ENCODE measurements at places on chromosomes 7 and 10. TPM values are rescaled to one million over a fixed set of nuclear protein-coding genes. Genes with fewer than 3 reads are reported as not detected.

The CHCHD2 gene
- 660 TPM for total RNA-seq

The TMEM26 gene
- not detected for total RNA-seq

The DIP2C gene
- total RNA-seq, result 2.6 TPM

The CYP3A7 gene
- not detected for total RNA-seq

GRCh38 chr7:15128716-15129115 is 226.2 kb upstream of the DGKB start:
- no peaks in the 10 kb centered on the region for H3K4me1 ChIP-seq
- no peak for DNase-seq
- no peaks in the 10 kb centered on the region for H3K36me3 ChIP-seq
- no peaks in the 10 kb centered on the region for H3K27me3 ChIP-seq
- no peak overlapping the region for H3K27ac ChIP-seq
- H3K4me3 ChIP-seq, result no peak overlapping the region

GRCh38 chr7:111594602-111595001 is 32.3 kb upstream of the IMMP2L start:
- no peak overlapping the region for H3K4me3 ChIP-seq
- DNase-seq, result no peak
- H3K4me1 ChIP-seq, result no peaks in the 10 kb centered on the region

DNA sequence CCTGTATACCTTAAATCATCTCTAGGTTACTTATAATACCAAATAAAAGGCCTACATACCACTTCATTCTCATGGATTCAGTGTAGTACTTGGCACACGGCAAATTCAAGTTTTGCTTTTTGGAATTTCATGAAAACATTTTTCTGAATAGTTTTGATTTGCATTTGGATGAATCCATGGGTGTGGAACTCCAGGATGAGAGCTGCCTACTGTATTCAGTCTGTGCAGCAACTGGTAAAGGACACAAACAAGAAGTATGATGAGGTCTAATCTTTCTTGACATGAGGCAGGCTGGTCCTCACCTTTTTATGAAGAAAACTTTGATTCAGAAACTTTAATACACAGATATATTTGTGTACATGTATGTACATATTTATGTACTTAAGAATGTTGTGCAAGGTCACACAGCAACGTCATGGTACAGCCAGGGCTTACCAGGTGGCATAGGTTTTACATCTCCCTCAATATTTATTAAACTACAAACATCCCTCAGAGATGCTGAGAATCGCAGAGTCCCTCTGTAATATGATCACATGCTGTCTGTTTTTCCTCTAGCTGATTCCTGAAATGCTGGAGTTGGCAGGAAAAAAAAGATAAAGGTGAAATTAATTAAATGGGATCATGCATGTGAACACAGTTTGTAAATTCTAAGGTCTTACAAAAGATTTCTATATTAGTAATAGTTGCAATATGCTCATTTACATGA is 239.6 kb downstream of the PRKG1 start:
- H3K4me3 ChIP-seq, result no peak overlapping the region
- no peak overlapping the region for H3K27ac ChIP-seq
- no peak for DNase-seq
- no peaks in the 10 kb centered on the region for H3K36me3 ChIP-seq
- H3K4me1 ChIP-seq, result no peaks in the 10 kb centered on the region
- H3K27me3 ChIP-seq, result no peaks in the 10 kb centered on the region

DNA sequence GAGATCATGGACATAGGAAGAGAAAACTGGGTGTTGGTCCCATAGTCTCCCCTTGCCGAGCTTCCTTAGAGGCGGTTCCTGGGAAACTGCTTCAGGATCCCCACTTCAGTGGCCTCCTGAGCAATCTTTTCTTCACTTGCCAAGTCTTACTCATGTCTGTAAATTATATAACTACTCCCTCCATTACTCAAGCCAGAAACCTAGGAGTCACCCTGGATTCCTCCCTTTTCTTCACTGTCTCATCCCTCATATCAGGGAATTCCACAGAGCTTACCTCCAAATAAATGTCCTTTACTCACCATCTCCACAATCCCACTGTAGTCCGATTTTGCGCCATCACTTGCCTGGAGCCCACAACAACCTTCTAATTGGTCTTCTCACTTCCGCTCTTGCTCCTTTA is 29.1 kb upstream of the TRUB1 start:
- no peak overlapping the region for H3K27ac ChIP-seq
- H3K36me3 ChIP-seq, result no peaks in the 10 kb centered on the region

GRCh38 chr7:120521761-120522737 is 249.1 kb downstream of the KCND2 start:
- H3K27me3 ChIP-seq, result no peaks in the 10 kb centered on the region
- H3K4me3 ChIP-seq, result no peak overlapping the region
- DNase-seq, result no peak
- H3K27ac ChIP-seq, result no peak overlapping the region

DNA sequence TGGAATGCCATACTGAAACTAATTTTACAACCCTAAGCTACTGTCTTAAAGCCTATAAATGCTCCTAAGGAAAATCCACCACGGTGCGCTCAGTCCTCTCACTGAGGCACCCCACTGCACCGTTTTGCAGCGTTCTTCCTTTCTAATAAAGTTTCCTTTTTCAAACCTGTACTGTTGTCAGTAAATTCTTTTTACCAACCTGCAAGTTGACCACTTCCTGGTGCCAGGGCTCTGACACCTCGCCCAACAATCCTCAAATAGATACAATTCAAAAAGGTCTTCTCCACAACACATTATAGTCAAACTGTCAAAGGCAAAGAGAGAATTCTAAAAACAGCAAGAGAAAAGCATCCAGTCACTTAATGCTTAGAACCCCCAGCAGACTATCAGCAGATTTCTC is 42.8 kb downstream of the HERPUD2 start:
- H3K27ac ChIP-seq, result peak overlapping the region; percentile 57
- H3K27me3 ChIP-seq, result no peaks in the 10 kb centered on the region
- peaks cover 38% of the 10 kb centered on the region for H3K4me1 ChIP-seq

DNA sequence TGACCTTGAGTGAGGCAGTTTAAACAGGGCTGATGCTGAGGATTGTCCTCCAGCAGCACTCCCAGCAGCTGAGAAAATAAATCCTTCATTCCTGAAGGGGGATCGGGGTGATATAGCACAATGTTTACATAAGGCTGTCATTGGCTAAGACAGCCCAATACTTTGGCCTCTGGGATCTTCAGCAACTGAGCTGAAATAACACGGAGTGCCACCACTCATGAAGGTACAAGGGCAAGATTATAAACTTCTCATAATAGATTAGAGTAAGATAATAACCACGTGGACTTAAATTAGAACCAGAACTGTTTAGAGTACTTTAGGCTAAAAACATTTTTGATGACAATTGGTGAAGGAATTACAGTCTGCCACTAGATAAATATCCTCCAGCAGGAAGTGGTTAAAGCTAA is 70.0 kb upstream of the PAPSS2 start:
- H3K27ac ChIP-seq, result no peak overlapping the region
- H3K4me3 ChIP-seq, result no peak overlapping the region
- no peaks in the 10 kb centered on the region for H3K4me1 ChIP-seq
- H3K36me3 ChIP-seq, result no peaks in the 10 kb centered on the region
- no peak for DNase-seq

DNA sequence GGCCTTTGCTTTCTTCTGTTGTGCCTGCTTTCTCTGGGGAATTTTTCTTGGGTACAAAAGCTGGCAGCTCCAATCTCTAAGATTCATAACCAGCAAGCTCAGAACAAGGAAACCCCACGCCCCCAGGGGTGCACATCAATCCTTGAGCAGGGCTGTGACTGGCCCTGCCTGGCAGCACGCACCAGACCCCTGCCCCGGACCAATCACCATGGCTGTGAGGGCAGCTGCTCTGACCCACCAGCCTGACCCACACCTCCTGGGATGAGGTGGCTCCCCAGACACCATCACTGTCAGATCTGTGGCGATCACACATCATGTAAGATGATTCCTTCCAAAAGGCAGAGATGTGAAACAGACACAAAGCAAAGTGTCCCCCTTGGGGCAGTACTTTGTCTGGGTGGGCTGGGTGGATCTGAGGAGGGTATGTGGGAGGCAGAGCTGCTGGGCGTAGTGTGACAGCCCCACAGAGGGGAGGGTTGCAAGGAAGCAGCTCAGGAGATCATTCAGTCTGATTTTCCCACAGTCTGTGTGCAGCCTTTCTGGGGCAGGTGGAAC is 175.5 kb upstream of the SHH start:
- no peak for DNase-seq
- no peaks in the 10 kb centered on the region for H3K4me1 ChIP-seq
- no peak overlapping the region for H3K4me3 ChIP-seq

GRCh38 chr7:73715648-73716317 is 3.7 kb downstream of the STX1A start:
- H3K27ac ChIP-seq, result peak overlapping the region; percentile 33
- H3K27me3 ChIP-seq, result peaks cover 8% of the 10 kb centered on the region

DNA sequence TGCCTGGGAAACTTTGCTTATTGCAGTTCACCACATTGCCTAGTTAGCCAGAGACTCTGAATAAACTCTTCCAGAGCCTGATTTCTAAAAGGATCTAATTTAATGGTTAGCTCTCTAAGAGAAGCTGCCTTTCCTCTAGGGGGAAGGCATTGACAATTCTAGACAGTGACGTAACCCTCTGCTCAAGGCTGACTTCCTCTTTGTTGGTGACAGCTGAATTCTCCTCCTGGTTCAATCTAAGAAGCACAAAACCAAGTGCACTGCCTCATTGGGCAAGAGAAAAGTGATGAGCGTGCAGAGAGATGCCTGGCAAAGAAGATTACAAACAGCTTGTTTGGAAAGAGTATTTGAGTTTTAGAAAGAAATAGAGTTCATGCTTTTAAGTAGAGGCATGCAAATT is 102.7 kb downstream of the MACC1 start:
- no peak overlapping the region for H3K27ac ChIP-seq
- peaks cover 7% of the 10 kb centered on the region for H3K4me1 ChIP-seq
- no peak for DNase-seq
- no peaks in the 10 kb centered on the region for H3K27me3 ChIP-seq
- H3K4me3 ChIP-seq, result no peak overlapping the region
- H3K36me3 ChIP-seq, result no peaks in the 10 kb centered on the region

GRCh38 chr10:28554952-28555351 is 22.0 kb downstream of the WAC start:
- peaks cover 49% of the 10 kb centered on the region for H3K4me1 ChIP-seq
- no peaks in the 10 kb centered on the region for H3K27me3 ChIP-seq
- DNase-seq, result no peak
- H3K27ac ChIP-seq, result peak overlapping the region; percentile 45

- H3K4me1 ChIP-seq, result peaks cover 6% of the 10 kb centered on the region
- no peaks in the 10 kb centered on the region for H3K36me3 ChIP-seq
- no peak overlapping the region for H3K4me3 ChIP-seq
- H3K27ac ChIP-seq, result no peak overlapping the region
Measured at GRCh38 chr10:101141616-101142532, 10.8 kb downstream of the TLX1 start.

Measured in activated T-helper 2 cell treated with anti-CD3 and anti-CD28 coated beads, Interferon-gamma antibody, Interleukin-2, Interleukin-4, amounts not matched to agents 10 μg/mL and 5 μg/mL and 100 μg/mL, durations not matched to agents 14 hours and 24 hours and 36 hours (primary cell).